ENCODE measurements at places on chromosomes 1 and 21. TPM values are rescaled to one million over a fixed set of nuclear protein-coding genes. Genes with fewer than 3 reads are reported as not detected.

RSPH1 gene
- total RNA-seq = 0.38 TPM

DNA sequence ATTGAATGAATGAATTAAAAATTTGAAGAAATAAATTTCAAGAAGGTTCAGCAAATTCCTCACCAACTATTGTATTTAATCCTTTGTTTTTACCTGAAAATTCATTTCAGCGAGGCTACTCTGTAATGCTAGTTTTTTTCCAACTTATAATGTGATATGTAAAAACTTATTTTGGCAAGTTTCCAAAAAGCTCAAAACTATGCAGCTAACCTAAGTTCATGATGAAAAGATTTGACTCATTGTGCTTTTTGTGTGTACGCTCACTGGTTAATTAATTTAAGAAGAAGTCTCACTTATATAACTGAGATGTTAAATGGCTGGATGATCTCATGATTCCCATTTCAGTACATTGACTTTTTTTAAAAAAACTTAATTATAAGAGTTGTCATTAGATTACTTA lies 196.0 kb upstream of the SAMSN1 start:
- H3K27me3 ChIP-seq = no peaks in the 10 kb centered on the region
- no peak for DNase-seq
- no peak overlapping the region for H3K4me3 ChIP-seq
- peaks cover 12% of the 10 kb centered on the region for H3K4me1 ChIP-seq
- no peaks in the 10 kb centered on the region for H3K36me3 ChIP-seq

DNA sequence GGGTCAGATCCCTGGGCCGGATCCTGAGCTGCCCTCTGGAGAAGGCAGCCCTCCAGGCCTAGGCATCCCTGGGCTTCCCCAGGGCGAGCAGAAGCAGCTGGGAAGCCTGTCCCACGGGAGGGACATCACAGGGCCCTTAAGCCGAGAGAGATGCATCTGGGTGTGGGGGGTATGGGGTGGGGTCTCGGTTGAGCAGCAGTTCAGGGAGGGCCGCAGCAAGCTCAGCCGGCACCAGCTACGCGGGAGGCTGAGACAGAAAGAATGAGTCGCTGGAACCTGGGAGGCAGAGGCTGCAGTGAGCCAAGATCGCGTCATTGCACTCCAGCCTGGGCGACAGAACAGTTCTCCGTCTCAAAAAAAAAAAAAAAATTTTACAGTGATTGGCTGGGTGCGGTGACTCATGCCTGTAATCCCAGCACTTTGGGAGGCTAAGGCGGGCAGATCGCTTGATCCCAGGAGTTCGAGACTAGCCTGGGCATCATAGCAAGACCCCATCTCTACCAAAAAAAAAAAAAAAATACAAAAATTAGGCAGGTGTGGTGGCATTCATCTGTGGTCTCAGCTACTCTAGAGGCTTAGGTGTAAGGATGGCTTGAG lies 37.7 kb downstream of the RRP1 start:
- no peak overlapping the region for H3K27ac ChIP-seq
- peaks cover 7% of the 10 kb centered on the region for H3K27me3 ChIP-seq
- no peak overlapping the region for H3K4me3 ChIP-seq
- no peak for DNase-seq
- H3K36me3 ChIP-seq = no peaks in the 10 kb centered on the region

DNA sequence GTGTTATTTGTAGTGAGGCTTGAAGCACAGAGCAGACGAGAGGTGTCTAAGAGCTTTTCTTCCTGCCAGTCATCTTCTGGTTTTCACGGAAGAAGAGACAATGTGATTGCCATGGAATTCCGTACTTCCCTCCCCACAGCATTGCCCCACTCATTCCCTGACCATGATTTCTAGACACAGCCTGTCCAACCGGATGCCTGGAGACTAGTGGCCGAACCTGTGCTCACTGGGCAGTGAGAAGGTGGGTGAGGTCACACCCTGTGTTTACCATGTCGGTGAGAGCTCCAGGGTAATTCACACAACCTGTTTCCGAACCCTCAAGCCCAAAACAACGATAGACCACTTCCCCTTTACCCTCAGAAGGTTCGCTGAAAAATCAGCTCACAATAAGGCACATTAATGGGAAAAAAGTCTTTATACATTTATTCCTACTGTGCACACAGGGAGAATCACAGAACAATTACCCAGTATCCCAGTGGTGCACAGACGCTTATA lies 271.9 kb upstream of the FMN2 start:
- no peak overlapping the region for H3K4me3 ChIP-seq
- H3K36me3 ChIP-seq = no peaks in the 10 kb centered on the region
- DNase-seq = no peak
- H3K27ac ChIP-seq = no peak overlapping the region
- H3K4me1 ChIP-seq = no peaks in the 10 kb centered on the region

DNA sequence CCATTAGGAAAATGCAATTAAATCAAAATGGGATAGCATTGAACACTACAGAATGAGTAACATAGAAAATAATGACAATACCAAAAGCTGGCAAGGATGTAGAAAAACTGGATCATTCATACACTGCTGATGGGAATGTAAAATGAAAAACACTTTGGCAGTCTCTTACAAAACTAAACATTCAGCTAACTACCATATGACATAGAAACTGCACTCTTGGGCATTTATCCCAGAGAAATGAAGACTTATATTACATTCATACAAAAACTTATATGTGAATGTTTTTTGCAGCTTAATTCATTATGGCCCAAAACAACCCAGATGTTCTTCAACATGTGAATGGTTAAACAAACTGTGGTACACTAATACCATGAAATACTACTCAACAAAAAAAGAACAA lies 66.4 kb downstream of the ANKRD13C start:
- no peak overlapping the region for H3K27ac ChIP-seq
- H3K27me3 ChIP-seq = no peaks in the 10 kb centered on the region
- peaks cover 52% of the 10 kb centered on the region for H3K36me3 ChIP-seq
- no peak overlapping the region for H3K4me3 ChIP-seq

ADGRL2 gene
- total RNA-seq = not detected

KRTAP20-3 gene
- total RNA-seq = not detected

DNA sequence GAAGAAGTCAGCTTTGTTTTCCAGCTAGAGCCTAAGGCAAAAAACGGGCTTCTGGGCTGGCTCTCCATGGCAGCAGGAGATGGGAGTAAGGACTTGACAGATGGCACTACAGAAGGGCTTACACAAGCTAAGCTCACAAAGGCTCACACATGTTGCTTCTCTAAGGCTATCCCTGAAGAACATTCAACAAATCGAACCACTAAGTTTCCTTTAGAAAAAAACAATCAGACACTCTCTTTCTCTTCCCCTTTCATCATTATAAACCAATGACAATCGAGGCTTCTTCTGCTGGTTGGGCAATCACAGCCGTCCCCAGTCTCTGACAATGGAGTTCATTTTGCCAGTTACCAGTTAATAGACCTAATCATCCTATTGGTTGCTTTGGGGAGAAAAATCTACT lies 40.5 kb downstream of the TRIT1 start:
- peaks cover 88% of the 10 kb centered on the region for H3K36me3 ChIP-seq
- peaks cover 20% of the 10 kb centered on the region for H3K4me1 ChIP-seq
- H3K4me3 ChIP-seq = no peak overlapping the region
- no peaks in the 10 kb centered on the region for H3K27me3 ChIP-seq
- H3K27ac ChIP-seq = no peak overlapping the region

GRCh38 chr1:31127266-31127665 lies 61.7 kb upstream of the PUM1 start:
- no peak for DNase-seq
- no peaks in the 10 kb centered on the region for H3K4me1 ChIP-seq
- no peak overlapping the region for H3K27ac ChIP-seq
- H3K27me3 ChIP-seq = no peaks in the 10 kb centered on the region

- H3K36me3 ChIP-seq = no peaks in the 10 kb centered on the region
- no peak overlapping the region for H3K4me3 ChIP-seq
- peaks cover 7% of the 10 kb centered on the region for H3K27me3 ChIP-seq
- no peak for DNase-seq
- H3K4me1 ChIP-seq = no peaks in the 10 kb centered on the region
- no peak overlapping the region for H3K27ac ChIP-seq
Measured at GRCh38 chr1:229221106-229222019, 49.5 kb upstream of the RAB4A start.

DNA sequence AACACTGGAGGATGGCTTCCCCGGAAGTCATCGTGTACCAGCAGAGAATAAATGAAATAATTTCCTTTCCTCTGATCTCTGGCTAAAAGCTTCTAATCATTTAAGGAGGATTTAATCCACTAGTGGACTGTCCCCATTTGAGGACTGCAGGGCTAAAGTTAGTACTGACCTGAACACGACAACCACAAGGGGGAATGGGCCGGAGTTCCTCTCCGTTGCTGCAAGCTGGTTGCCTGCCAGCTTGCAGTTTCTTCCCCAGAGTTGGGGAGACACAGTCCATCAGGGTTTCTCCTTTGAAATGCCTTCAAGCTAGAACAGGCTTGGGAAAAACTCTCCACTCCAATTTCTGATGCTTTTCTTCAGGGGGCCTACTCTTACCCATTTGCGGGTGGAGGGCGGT lies 35.5 kb upstream of the NPL start:
- H3K27me3 ChIP-seq = no peaks in the 10 kb centered on the region
- H3K4me3 ChIP-seq = no peak overlapping the region
- DNase-seq = no peak
- no peak overlapping the region for H3K27ac ChIP-seq
- H3K4me1 ChIP-seq = no peaks in the 10 kb centered on the region
- H3K36me3 ChIP-seq = no peaks in the 10 kb centered on the region

DNA sequence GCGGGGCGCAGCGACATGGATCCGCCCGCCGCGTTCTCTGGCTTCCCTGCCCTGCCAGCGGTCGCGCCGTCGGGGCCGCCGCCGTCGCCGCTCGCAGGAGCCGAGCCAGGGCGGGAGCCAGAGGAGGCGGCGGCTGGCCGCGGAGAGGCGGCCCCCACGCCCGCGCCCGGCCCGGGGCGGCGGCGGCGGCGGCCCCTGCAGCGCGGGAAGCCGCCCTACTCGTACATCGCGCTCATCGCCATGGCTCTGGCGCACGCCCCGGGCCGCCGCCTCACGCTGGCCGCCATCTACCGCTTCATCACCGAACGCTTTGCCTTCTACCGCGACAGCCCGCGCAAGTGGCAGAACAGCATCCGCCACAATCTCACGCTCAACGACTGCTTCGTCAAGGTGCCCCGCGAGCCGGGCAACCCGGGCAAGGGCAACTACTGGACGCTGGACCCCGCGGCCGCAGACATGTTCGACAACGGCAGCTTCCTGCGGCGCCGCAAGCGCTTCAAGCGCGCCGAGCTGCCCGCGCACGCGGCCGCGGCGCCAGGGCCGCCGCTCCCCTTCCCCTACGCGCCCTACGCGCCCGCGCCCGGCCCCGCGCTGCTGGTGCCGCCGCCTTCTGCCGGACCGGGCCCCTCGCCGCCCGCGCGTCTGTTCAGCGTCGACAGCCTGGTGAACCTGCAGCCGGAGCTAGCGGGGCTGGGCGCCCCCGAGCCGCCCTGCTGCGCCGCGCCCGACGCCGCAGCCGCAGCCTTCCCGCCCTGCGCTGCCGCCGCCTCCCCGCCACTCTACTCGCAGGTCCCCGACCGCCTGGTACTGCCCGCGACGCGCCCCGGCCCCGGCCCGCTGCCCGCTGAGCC lies 459 bp downstream of the FOXE3 start:
- H3K4me3 ChIP-seq = no peak overlapping the region
- DNase-seq = no peak
- no peaks in the 10 kb centered on the region for H3K36me3 ChIP-seq
- peaks cover 65% of the 10 kb centered on the region for H3K27me3 ChIP-seq

Measured in activated B cell treated with CpG ODN at 0.5 μM for 24 hours (primary cell).